Astrocyte (in vitro differentiated cells and primary cell): ENCODE measurements at places on chromosomes 5 and 9. TPM values are rescaled to one million over a fixed set of nuclear protein-coding genes. Genes with fewer than 3 reads are reported as not detected.
A peak's percentile ranks its signal among the peaks of the same experiment; 100 is the strongest.

DNA sequence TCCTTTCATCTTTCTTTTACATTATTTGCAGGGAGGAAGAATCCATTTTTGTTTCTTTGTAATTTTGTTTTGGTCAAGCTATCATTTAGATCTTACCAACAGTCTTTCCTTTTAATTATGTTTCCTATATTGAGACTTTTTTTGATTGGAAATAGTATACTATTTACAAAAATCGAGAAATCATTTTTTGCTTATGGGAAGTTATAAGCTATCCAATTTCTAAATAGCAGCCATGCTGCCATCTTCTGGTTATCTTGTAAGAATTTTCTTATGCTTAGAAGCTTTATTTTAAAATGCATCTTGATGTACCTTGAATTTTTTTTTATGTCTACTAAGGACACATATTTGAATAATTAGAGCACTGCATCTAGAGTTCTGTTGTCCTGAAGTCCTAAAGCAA is 821.2 kb downstream of the PTPRD start:
- DNase-seq, result no peak

- peak; percentile 10 for DNase-seq
Measured at GRCh38 chr9:17578911-17579793, at the start of gene SH3GL2. TSS of gene SH3GL2 (plus strand) at chr9:17579066.

DNA sequence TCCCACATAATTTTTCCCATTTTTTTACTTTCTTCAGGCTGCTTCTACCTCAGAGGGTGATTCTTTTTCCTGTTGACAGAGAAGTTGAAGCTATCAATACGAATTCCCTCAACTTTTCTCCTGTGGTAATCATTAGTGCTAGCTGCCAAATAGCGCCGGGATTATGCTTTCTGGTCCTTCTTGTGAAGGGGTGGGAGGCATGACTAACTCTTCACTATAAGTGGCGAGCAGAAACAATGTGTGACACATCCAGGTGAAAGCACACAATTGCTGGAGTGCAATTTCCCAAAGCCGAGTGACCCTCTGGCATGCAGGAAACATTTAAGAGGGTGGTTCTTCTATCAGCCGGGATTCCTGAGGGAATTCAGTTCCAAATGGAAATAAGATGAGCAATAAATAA is 56.0 kb downstream of the TRPC7 start:
- peak; percentile 2 for DNase-seq

DNA sequence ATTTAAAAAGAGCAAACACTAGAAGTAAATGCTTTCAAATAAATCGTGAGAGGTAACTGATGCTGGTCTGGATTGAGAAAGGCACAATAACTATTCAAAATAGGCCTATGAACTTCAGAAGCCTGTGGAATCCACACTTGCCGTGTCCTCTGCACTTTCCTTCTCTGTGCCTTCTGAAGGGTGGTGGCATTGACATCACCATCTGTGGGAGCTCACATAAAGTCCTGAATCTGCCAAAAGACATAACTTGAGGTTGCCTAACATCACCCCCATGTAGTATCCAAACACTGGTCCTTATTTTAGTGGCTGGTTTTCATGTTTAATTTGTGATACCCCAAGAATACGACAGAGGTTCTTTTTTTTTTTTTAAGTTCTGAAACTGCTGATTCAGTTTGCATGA is 59.8 kb downstream of the IRF1 start:
- DNase-seq, result no peak

DNA sequence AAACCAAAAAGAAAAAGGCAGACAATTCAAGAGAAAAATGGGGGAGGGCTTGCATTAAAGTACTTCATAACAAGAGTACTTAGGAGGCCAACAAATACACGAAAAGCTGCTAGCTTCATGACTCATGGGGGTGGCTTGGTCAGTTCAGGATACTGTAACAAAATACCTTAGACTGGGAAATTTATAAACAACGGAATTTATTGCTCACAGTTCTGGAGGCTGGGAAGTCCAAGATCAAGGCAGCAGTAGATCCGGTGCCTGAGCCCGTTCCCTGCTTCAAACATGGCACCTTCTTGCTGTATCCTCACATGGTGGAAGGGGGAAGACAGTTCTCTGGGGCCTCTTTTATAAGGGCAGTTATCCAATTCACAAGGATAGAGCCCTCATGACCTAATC is 111.4 kb downstream of the C9orf50 start:
- peak; percentile 96 for DNase-seq

- DNase-seq, result no peak
Measured at GRCh38 chr5:3818624-3819023, 223.0 kb downstream of the IRX1 start.

DNA sequence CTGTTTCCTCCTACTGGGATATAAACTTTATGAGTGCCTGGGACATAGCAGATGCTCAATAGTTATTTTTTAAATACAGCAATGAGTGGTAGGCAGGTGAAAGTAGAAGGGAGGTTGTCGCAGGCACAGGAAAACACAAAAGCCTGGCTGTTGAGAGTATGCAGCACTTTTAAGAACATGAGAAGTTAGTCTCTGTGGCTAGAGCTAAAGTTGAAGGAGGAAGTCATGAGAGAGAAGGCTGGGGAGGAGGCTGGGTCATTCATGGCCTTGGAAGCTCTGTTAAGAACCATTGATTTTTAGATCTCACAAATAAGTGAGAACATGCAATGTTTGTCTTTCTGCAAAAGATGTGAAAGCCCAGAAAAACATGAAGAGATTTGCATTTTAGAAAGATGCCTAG is 126.7 kb downstream of the PRKACG start:
- DNase-seq, result no peak

DNA sequence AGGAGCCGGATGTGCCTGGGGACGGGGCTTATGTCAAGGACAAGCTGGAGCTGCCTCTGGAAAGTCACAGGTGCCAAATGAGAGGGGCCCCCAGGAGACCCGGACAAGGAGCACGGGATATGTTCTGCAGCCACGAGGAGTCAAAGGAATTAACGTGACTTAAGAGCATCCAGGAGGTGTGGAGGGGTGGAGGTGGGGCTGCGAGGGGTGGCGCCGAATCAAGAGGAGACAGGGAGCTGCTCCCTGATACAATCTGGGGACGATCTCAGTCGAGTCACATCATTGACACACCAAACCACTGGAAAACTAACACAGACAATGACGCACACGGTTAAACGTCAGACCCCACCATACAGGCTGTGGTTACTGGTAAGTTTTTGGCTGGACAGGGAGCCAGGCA is 10.4 kb downstream of the CCDC127 start:
- peak; percentile 84 for DNase-seq

- peak; percentile 54 for DNase-seq
Measured at GRCh38 chr5:39453606-39454005, 28.8 kb upstream of the DAB2 start.

GRCh38 chr9:35515766-35516165 is 25.9 kb downstream of the RUSC2 start:
- DNase-seq, result no peak

GRCh38 chr9:121331549-121331948 is 38.5 kb downstream of the STOM start:
- DNase-seq, result no peak

DNA sequence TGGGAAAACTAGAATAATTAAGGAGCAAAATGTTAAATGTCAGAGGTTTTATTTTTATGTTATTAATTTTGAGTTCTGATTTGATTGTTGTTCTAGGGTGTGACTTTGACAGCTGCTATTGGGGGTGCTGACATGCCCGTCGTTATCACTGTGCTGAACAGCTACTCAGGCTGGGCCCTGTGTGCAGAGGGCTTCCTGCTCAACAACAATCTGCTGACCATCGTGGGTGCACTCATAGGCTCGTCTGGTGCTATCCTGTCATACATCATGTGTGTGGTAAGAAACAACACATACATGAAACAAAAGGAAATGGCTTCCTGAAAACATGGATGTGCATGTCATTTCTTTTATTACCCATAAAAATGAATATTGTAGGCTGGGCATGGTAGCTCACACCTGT is 56.1 kb downstream of the NNT start:
- no peak for DNase-seq

- peak; percentile 52 for DNase-seq
Measured at GRCh38 chr5:120463991-120464626, at the start of gene PRR16. TSS of gene PRR16 (plus strand) at chr5:120464300.

DNA sequence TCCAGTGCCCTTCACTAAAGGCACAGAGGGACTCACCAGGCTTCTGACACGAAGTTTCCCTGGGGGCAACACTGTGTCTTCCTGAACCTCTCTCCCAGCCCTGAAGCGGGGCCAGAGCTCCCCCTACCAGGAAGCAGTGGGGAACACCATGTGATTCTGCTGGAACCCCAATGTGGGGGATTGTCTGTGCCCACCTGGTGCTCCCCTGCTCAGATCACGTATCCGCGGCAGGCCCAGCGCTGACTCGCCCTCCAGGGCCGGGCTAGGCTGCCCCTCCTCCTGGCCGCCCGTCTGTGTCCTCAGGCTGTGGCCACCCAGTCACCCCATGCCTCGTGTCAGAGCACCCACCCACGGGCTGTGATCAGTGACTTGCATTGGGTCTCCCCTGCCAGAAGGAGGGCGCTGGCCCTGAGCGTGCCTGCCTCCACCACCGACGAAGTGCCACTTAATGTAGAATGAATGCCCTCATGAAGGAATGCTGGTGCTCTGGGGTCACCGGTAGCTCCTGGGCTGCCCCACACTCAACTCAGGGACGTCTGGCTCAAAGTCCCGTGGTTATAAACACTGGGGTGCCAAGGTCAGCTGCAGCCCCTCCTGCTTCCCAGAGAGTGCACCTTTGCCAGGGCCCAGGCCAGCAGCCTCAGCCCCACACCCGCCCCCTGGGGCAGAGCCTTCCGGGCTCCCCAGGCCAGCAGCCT is 22.1 kb downstream of the SARDH start:
- DNase-seq, result peak; percentile 21

DNA sequence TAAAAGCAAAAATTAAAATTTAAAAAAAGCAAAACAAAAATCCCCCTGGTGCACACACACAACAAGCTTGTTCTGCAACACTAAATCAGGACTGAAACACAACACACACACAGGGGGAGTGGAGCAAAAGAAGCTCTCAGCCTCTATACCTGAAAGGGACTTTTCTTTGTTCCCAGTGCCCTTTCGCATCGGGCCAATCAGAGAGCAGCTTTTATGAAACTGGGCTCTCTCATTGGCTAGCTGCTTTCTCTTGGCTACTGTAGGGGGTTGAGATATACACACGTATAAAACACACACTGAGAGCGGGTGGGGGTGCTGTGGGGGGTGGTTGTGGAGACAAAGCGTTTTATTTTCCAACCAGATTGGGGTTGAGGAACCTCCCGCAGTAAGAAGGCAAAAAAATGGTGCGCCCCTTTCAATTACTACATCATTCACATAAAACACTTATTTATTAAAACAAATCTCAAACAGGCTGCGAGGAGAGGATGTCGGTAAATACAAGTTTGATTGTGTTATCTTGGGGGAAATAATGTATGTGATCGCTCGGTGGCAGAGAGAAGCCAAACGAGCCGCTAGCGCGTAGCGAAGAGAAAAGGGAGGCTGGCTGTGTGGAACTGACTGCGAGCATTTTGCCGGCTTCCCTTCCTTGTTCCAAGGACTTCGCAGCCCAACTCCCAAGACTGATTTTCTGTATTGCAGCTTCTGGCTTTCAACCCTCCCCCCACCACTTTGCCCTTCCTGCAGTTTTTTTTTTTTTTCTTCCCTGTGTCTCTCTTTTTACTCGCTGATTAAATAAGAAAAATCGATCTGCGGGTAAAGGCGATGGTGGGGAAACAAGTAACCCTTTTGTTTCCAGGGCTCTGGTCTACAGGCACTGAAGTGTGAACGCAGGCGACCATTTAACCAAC is 2.5 kb upstream of the ZNF608 start:
- peak; percentile 91 for DNase-seq

- DNase-seq, result no peak
Measured at GRCh38 chr5:125103459-125103858, 357.0 kb upstream of the ZNF608 start.

- DNase-seq, result no peak
Measured at GRCh38 chr5:178289438-178289837, 56.8 kb upstream of the PHYKPL start.

GRCh38 chr5:140671472-140672125 is 1.8 kb downstream of the DND1 start:
- DNase-seq, result no peak

GRCh38 chr9:128860937-128861336 is 20.8 kb downstream of the KYAT1 start:
- no peak for DNase-seq

Gene NTNG2
- 2.4 and 2.5 TPM in 2 replicates for total RNA-seq

Gene NKD2
- 0.41 and 0.48 TPM in 2 replicates for total RNA-seq

Gene MAMDC4
- 8.5 and 9.3 TPM in 2 replicates for total RNA-seq

Gene LRRC26
- not detected in 2 replicates for total RNA-seq

Gene TRAF1
- total RNA-seq, result 4.2 and 4.7 TPM in 2 replicates

Gene ZSWIM6
- total RNA-seq, result 33.8 and 40.1 TPM in 2 replicates
